ENCODE measurements at places on chromosomes 13 and 19. TPM values are rescaled to one million over a fixed set of nuclear protein-coding genes. Genes with fewer than 3 reads are reported as not detected.

- no peaks in the 10 kb centered on the region for H3K27me3 ChIP-seq
- H3K4me1 ChIP-seq = no peaks in the 10 kb centered on the region
- H3K36me3 ChIP-seq = no peaks in the 10 kb centered on the region
- DNase-seq = no peak
Observed at GRCh38 chr13:36533806-36534205, 101.5 kb downstream of the CCNA1 start.

- H3K4me3 ChIP-seq = no peak overlapping the region
- H3K27me3 ChIP-seq = no peaks in the 10 kb centered on the region
- no peaks in the 10 kb centered on the region for H3K36me3 ChIP-seq
- H3K27ac ChIP-seq = no peak overlapping the region
- no peaks in the 10 kb centered on the region for H3K4me1 ChIP-seq
Observed at GRCh38 chr13:63838366-63839110, 2422.9 kb upstream of the PCDH20 start.

The LGALS4 gene
- total RNA-seq = 0.32 TPM

DNA sequence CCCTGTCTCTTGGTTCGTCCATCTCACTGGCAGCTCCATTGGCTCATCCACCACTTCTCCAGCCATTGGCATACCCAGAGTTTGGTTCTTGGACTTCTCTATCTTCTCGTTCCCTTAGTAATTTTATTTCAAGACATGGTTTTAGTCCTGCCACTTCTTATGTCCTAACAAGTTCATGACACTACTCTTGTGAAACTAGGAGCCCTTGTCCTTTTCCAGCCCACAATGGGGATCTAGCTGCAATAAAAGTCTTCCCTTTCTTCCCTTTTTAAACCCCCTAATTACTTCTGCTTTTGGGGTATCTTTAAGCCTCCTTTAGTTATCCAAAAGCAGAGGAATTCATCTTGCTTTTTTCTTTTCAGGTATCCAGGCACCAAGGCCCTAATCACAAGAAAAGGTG, 2.9 kb upstream of the RCBTB2 start:
- peaks cover 26% of the 10 kb centered on the region for H3K4me1 ChIP-seq
- H3K27me3 ChIP-seq = no peaks in the 10 kb centered on the region
- H3K27ac ChIP-seq = no peak overlapping the region
- H3K36me3 ChIP-seq = no peaks in the 10 kb centered on the region

- H3K27ac ChIP-seq = no peak overlapping the region
- H3K36me3 ChIP-seq = peaks cover 8% of the 10 kb centered on the region
- H3K4me3 ChIP-seq = no peak overlapping the region
- no peaks in the 10 kb centered on the region for H3K4me1 ChIP-seq
- H3K27me3 ChIP-seq = no peaks in the 10 kb centered on the region
- DNase-seq = no peak
Observed at GRCh38 chr13:106551751-106552150, 16.2 kb downstream of the ARGLU1 start.

GRCh38 chr19:29805031-29805965, 6.5 kb upstream of the CCNE1 start:
- H3K27ac ChIP-seq = no peak overlapping the region
- H3K4me3 ChIP-seq = no peak overlapping the region
- DNase-seq = peak; percentile 77
- H3K27me3 ChIP-seq = no peaks in the 10 kb centered on the region
- no peaks in the 10 kb centered on the region for H3K36me3 ChIP-seq

GRCh38 chr13:39389013-39389412, 214.0 kb downstream of the LHFPL6 start:
- no peaks in the 10 kb centered on the region for H3K4me1 ChIP-seq
- no peak overlapping the region for H3K4me3 ChIP-seq
- no peak for DNase-seq
- H3K27ac ChIP-seq = no peak overlapping the region
- H3K36me3 ChIP-seq = no peaks in the 10 kb centered on the region

GRCh38 chr19:55605637-55606470, at the start of gene ZNF865:
ZNF865 (plus strand) TSS chr19:55605647; CDS start chr19:55613619, 7,972 bp downstream.
- H3K27me3 ChIP-seq = no peaks in the 10 kb centered on the region
- peak; percentile 72 for DNase-seq
- peaks cover 48% of the 10 kb centered on the region for H3K4me1 ChIP-seq
- peak within 1 kb of the TSS; percentile 81 for H3K4me3 ChIP-seq

The MLLT1 gene
- 11.6 TPM for total RNA-seq

GRCh38 chr13:33072282-33072681, 56.1 kb downstream of the KL start:
- H3K27ac ChIP-seq = no peak overlapping the region
- H3K27me3 ChIP-seq = no peaks in the 10 kb centered on the region
- no peak overlapping the region for H3K4me3 ChIP-seq
- no peaks in the 10 kb centered on the region for H3K36me3 ChIP-seq
- no peak for DNase-seq

DNA sequence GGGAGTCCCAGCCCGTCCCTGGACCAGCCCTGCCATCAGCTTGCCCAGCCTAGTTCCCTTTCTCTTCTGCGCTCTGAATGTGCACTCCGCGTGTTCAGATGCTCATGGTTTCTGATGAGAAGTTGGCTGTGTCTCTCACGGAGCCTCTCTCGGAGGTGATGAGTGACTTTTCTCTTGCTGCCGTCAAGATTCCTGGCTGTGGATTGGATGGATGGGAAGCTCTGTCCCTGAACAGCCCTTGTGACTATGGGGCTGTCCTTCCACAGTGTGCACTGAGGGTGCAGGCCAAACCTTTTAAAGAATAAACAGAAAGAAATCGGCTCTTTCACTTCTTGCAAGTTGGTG, 24.4 kb downstream of the WTIP start:
- H3K36me3 ChIP-seq = no peaks in the 10 kb centered on the region

- H3K4me3 ChIP-seq = no peak overlapping the region
- no peak for DNase-seq
- H3K27ac ChIP-seq = no peak overlapping the region
- peaks cover 8% of the 10 kb centered on the region for H3K4me1 ChIP-seq
- no peaks in the 10 kb centered on the region for H3K36me3 ChIP-seq
- no peaks in the 10 kb centered on the region for H3K27me3 ChIP-seq
Observed at GRCh38 chr13:73335210-73335609, 276.4 kb downstream of the KLF5 start.

GRCh38 chr19:38448225-38448624, 14.7 kb downstream of the RYR1 start:
- H3K36me3 ChIP-seq = no peaks in the 10 kb centered on the region
- no peaks in the 10 kb centered on the region for H3K4me1 ChIP-seq
- no peak overlapping the region for H3K27ac ChIP-seq
- no peak for DNase-seq
- H3K4me3 ChIP-seq = no peak overlapping the region
- H3K27me3 ChIP-seq = peaks cover 4% of the 10 kb centered on the region

GRCh38 chr13:45299194-45299593, 41.8 kb downstream of the TPT1 start:
- peaks cover 13% of the 10 kb centered on the region for H3K4me1 ChIP-seq
- no peaks in the 10 kb centered on the region for H3K36me3 ChIP-seq
- no peak overlapping the region for H3K4me3 ChIP-seq
- H3K27ac ChIP-seq = no peak overlapping the region

DNA sequence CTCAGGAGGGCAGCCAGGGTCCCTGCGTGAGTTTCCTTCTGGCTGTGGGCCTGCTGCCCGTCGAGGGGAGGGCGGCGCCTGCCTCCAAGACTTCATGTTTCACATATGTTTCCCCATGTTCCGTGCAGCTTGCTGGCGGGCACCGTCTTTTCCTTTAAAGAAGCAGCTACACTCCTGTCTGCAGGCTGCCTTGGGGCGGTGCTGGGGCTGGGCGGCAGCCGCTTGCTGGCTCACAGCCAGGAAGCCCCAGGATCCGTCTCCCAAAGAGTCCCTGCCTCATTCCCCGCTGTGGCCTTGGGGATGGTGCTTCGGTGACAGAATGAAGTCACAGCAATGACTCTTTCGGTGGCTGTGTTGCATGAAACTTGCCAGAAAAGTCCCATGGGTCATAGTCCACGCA, 24.9 kb downstream of the PIAS4 start:
- H3K27me3 ChIP-seq = no peaks in the 10 kb centered on the region
- no peak overlapping the region for H3K4me3 ChIP-seq
- no peaks in the 10 kb centered on the region for H3K4me1 ChIP-seq
- no peak for DNase-seq

The GPC5 gene
- 0.02 TPM for total RNA-seq

GRCh38 chr13:65787082-65787481, 1443.1 kb downstream of the PCDH9 start:
- no peaks in the 10 kb centered on the region for H3K4me1 ChIP-seq
- no peak overlapping the region for H3K4me3 ChIP-seq
- no peak for DNase-seq
- no peaks in the 10 kb centered on the region for H3K36me3 ChIP-seq
- H3K27ac ChIP-seq = no peak overlapping the region
- H3K27me3 ChIP-seq = no peaks in the 10 kb centered on the region

The CRYL1 gene
- 57.2 TPM for total RNA-seq

The CEACAM3 gene
- not detected for total RNA-seq

GRCh38 chr19:34990578-34991192, 9.4 kb upstream of the GRAMD1A start:
- no peaks in the 10 kb centered on the region for H3K36me3 ChIP-seq
- DNase-seq = no peak
- H3K4me1 ChIP-seq = peaks cover 44% of the 10 kb centered on the region
- no peak overlapping the region for H3K27ac ChIP-seq
- no peaks in the 10 kb centered on the region for H3K27me3 ChIP-seq

DNA sequence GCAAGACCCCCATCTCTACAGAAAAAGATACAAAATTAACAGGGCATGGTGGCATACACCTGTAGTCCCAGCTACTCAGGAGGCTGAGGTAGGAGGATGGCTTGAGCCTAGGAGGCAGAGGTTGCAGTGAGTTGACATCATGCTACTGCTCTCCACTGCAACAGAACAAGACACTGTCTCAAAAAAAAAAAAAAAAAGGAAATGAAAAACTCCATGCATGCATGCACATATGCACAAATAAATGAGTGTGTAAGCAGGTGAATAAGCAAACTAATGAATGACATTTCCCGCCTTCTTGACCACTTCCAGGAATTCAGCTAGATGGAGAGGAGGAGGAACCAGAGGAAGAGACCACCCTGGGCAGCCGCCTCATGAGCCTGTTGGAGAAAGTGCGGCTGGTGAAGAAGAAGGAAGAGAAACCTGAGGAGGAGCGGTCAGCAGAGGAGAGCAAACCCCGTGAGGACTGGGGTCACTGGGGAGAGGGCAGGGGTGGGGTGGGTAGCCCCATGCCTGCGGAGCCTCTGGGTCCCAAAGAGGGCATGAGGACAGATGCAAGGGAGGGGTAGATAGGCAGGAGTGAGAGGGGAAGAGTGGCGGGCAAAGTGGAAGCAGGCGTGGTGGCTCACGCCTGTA, 58.8 kb downstream of the RYR1 start:
- no peak overlapping the region for H3K4me3 ChIP-seq
- H3K27ac ChIP-seq = no peak overlapping the region
- no peak for DNase-seq
- H3K4me1 ChIP-seq = 0 out of 2 replicates have a peak, but pooled peaks cover 12% of the 10 kb centered on the region
- no peaks in the 10 kb centered on the region for H3K36me3 ChIP-seq

The C19orf85 gene
- total RNA-seq = not detected

The ZNF43 gene
- 10.4 TPM for total RNA-seq

- H3K4me1 ChIP-seq = no peaks in the 10 kb centered on the region
- no peaks in the 10 kb centered on the region for H3K36me3 ChIP-seq
- H3K27ac ChIP-seq = no peak within 1 kb of the TSS
- H3K27me3 ChIP-seq = peaks cover 66% of the 10 kb centered on the region
- H3K4me3 ChIP-seq = peak within 1 kb of the TSS; percentile 42
- no peak for DNase-seq
Observed at GRCh38 chr19:31349160-31349881, at the start of gene TSHZ3. TSHZ3 (minus strand) TSS chr19:31349436; CDS start chr19:31349219, 217 bp downstream.

GRCh38 chr19:18167011-18167410, 6.6 kb upstream of the IFI30 start:
- no peak overlapping the region for H3K27ac ChIP-seq
- no peaks in the 10 kb centered on the region for H3K27me3 ChIP-seq
- H3K4me3 ChIP-seq = no peak overlapping the region
- H3K4me1 ChIP-seq = no peaks in the 10 kb centered on the region

The MBD3L2 gene
- total RNA-seq = not detected

The ZNF284 gene
- total RNA-seq = 3.2 TPM

The TNNI3 gene
- 3.7 TPM for total RNA-seq

- no peak overlapping the region for H3K27ac ChIP-seq
- no peak for DNase-seq
- H3K4me1 ChIP-seq = no peaks in the 10 kb centered on the region
- H3K27me3 ChIP-seq = no peaks in the 10 kb centered on the region
Observed at GRCh38 chr13:113636266-113636963, 21.6 kb downstream of the ATP4B start.

- H3K4me1 ChIP-seq = no peaks in the 10 kb centered on the region
Observed at GRCh38 chr13:42355092-42355485, 83.1 kb downstream of the AKAP11 start.

DNA sequence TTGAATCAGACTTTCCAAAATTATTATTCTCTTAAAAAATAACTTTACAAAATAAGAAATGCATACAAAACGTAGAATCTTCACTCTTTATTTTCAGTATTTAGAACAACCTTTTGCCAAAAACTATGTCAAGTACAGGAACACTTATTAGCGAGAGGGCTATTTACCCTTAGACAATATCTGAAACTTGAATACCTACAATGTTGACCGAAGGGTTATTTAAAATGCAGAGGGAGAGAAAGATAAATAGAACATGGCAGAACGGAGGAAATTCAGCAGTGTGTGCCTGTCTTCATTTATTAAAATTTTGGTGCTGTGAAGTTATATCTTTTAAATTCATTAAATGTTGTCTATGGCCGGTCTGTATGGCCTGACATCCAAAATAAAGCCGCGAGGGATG, 198.8 kb downstream of the EFNB2 start:
- no peaks in the 10 kb centered on the region for H3K27me3 ChIP-seq
- no peaks in the 10 kb centered on the region for H3K36me3 ChIP-seq
- no peak overlapping the region for H3K4me3 ChIP-seq
- DNase-seq = no peak
- no peak overlapping the region for H3K27ac ChIP-seq

The AP2S1 gene
- total RNA-seq = 86.1 TPM

DNA sequence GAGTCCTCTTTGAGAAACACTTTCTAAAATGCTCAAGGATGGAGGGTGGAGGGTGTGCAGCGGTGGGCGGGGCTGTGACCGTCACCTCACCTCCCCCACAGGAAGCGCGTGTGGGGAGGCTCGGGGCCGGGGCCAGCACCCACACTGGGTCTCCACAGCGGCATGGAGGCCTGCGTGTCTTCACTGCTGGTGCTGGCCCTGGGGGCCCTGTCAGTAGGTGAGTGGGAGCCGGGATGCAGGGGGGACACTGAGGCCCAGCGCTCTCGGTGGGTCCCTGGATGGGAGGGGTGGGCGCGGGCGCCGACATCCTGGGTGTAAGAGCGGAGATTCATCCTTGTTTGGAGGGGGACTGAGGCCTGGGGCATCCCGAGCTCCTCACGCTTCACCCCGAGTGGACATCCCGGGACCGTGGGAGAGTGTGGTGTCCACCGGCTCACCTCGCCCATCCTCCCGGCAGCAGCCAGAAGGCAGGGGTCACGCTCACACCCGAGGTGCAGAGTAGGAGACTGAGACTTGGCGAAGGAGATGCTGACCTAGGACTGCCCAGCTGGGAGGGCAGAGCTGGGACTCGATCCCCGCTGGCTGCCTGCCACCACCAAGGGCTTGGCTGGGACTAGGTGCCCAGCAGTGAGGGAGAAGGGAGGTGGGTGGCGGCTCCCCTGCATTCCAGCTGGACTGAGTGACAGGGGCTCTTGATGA, at the start of gene GZMM:
GZMM (plus strand) TSS at position 144 of the 699 bp plus-strand sequence; CDS start at position 163, 19 bp downstream.
- no peak within 1 kb of the TSS for H3K27ac ChIP-seq
- H3K4me3 ChIP-seq = no peak within 1 kb of the TSS
- H3K36me3 ChIP-seq = peaks cover 4% of the 10 kb centered on the region
- no peak for DNase-seq
- H3K4me1 ChIP-seq = no peaks in the 10 kb centered on the region

GRCh38 chr19:14775869-14776586, 2.3 kb downstream of the ADGRE2 start:
- DNase-seq = no peak
- H3K4me1 ChIP-seq = no peaks in the 10 kb centered on the region
- H3K27me3 ChIP-seq = 0 out of 3 replicates have a peak, but pooled peaks cover 5% of the 10 kb centered on the region

Data from HepG2 (cell line).